ENCODE measurements at places on chromosomes 7 and 10.

GRCh38 chr10:44426247-44427034, 41.5 kb upstream of the CXCL12 start:
- DNase-seq = no peak

- no peak for DNase-seq
Observed at GRCh38 chr7:77310982-77311381, 105.2 kb downstream of the GSAP start.

DNA sequence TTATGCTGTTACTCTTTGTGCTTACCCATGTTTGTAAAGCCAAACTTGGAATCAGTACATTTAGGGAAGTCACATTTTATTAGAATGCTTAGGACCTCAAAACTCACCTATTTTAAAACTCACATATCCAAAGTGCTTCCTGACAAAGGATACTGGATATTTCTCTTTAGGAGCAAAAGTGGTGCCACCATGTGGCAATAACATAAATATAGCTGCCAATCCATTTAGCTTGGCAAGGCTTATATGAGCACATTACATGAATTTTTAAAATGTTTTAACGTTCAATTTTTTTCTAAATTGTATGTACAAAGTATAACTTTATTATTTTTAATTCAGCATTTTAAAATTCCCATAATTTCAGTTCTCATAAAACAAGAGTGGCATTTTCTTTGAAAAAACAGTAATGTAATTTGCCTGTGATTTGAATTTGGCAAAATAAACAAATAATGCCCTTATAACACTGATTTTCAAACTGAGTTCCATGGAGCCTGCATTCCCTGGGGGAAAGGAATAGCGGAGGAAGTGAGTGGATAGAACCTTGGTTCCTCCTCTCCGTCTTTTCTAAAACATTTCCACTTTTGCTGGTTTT, 75.4 kb downstream of the HDAC9 start:
- no peak for DNase-seq

DNA sequence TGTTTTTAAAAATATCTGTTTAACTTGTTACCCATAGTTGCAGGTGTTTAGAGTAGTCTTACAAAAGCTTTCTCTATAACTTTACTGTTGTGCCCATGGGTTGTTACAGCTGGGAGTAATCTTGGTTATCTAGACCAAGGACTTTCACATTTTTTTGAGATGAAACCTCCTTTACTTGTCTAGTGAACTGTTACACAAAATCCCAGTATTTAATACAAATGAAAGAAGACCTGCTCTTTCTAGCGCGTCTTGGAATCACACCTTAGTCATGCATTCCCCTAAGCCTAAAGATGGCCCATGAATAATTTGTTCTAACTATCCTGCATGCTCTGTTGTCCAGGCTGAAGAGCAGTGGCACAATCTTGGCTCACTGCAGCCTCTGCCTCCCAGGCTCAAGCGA, 38.0 kb downstream of the CSGALNACT2 start:
- DNase-seq = no peak

DNA sequence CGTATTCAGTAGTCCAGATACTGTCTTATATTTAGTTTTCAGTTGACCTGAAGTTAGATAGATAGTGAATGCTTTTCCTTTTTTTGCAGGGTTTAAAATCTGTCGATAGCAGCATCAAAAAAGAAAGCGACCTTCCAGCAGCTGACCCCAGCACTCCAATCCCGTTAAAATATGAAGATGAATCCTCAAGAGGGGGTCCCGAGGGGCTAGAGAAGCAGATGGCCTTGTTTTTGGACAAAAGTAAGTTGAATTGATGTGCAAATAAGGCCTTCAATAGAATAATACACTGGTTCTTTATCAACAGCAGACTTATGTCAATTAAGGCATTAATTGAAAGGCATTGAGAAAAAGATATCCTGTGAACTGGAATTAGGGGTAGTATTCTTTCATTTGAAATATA, 18.7 kb downstream of the EDRF1 start:
- no peak for DNase-seq

DNA sequence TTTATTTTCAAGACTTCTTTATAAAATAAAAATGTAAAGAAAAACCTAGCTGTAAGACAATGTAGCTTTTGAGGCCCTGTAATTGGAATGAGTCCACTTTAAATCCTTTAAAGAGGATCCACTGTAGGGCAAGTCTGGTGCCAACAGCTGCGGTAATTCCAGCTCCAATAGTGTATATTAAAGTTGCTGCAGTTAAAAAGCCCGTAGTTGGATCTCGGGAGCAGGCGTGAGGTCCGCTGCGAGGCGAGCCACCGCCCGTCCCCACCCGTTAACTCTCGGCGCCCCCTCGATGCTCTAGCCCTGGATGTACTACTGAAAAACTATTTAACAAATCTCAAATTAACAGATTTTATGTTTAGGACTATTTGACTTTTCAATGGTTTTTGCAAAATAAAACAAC, 414.7 kb upstream of the SEMA3C start:
- DNase-seq = no peak

DNA sequence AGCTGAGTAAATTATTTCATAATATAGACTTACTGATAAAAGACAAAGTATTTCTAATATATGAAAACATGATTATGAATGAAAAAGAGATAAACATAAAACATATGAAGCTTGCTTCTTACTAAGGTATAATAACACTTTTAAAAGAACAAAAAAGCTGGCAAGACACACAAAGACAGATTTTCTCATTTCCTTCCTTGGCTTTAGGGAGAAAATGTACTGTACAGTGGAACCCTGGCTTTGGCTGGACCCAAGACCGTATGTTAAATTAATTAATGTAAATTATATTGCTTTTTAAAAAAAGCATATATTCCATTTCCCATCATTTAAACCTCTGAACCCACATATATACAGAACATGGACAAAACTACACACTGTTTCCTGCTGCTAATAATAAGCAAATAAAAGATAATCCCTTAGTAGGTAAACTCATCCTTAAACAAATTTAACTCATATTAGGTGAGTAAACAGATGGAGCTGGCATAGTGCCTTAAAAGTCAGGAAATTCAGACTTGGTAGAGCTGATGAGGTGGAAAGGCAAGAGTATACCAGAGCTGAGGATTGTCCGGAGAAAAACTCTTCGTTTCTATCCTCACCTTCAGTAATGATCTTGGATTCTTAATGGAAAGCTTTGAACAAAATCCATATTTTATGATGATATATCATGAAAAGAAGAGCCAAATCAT, 1016.4 kb upstream of the KCND2 start:
- no peak for DNase-seq

DNA sequence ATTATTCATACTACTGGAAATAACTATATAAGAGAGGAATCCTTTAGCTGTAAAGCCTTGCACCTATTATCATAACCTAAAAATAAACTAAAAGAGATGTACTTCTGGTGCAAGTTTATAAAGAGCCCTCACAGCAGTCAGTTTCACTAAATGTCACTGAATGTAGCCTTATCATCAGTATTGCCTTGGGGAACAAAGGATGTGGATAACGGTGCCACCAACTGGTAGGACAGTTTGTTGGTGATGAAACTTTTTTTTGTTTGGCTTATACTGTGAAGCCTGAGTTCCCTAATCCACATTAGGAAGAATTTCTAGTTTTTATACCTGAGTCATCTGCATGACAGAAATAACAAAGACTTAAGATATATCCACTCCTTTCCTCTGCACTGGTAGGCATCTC, 117.9 kb upstream of the COL1A2 start:
- no peak for DNase-seq

DNA sequence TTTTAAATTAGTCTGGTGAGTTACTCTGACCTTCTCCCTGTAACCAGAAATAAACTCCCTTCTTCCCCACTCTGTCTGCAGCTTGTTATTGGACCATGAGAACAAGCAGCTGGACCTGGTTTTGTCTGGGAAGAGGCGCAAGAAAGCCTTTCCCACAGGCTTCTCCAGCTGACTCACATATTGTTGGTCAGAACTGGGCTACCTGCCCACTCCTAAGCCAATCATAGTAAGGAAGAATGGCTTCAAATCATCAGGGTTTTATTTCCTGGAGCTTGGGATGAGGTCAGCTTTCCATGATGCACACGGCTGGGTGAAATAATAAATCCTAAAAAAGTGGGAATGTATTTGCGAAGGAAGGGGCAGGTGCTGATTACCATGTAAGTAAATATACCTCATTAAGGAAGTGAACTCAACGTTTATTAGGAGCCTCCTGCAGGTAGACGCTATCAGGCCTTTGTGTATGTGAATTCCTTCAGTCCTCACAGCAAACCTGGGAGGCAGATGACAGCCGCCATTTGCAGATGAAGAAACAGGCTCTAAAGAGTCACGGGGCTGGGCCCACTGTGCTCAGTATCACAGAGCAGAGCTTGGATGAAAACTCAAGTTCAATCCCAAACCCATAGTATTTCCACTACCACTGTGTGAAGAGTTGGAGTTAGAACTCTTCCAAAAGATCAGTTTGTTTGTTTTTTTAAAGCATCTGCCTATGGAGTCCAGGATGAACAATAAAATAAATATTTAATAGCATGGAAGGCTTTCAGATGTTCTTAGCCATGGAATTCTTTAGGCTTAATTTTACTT, 32.8 kb downstream of the IL15RA start:
- no peak for DNase-seq

GRCh38 chr7:115881476-115881875, 149.1 kb downstream of the TFEC start:
- DNase-seq = no peak

DNA sequence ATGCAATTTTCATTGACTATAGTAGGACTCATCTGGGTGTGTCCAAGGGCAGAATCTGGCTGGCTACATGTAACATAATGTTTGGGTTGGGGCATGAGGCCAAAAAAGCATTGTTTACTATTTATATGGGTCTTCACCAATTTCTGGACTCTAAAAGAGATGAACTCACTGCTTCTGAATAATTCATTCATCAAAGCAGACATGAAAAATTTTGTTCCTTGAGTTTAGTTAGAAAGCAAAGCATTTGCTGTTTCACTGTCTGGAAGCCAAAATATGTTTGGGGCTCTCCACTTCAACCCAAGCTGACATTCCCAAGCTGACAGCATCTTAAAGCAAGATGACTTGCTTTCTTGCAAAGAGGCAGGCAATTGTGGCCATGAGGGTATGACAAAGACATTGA, 670.6 kb downstream of the SUGCT start:
- DNase-seq = no peak

GRCh38 chr7:130988443-130988842, 254.4 kb upstream of the KLF14 start:
- no peak for DNase-seq

DNA sequence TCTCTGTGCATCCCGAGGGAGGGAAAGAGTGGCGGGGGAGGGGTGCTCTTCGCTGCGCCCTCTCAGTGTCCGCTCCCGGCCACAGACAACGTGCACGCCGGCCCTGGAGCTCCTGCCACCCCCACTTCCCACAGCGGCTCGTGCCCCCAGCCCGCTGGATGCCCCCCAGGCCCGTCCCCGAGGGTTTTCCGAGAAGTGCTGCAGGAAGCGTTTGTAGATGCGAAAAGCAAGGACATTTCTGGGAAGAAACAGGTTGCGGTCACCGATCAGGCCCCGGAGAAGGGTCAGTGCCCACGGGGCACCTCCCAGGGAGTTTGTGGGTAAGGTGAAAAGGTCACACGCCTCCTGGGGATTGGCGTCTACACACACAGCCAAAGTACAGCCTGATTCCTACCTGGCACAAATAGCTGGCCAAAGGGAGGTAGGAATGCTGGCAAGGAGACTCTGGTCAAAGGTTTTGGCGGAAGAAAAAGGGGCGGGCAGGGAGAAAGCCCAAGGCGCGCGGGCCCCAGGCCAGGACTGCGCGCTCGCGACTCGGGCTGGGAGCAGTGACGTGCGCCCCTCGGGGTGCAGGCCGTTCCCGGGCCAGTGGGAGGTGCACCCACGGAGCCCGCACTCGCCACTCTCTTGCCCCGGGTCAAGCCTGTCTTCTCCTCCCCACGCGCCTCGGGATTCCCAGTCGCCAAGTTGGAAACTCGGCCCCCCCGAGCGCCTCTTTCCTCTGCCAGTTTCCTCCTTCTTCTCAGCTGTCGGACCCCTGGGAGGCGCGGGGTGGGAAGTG, 1.5 kb upstream of the NRP1 start:
- DNase-seq = no peak

- DNase-seq = no peak
Observed at GRCh38 chr7:22269963-22270362, 87.0 kb downstream of the RAPGEF5 start.

GRCh38 chr10:7480742-7481367, 70.0 kb upstream of the SFMBT2 start:
- no peak for DNase-seq

- DNase-seq = no peak
Observed at GRCh38 chr10:15478950-15479349, 107.9 kb upstream of the FAM171A1 start.

GRCh38 chr10:121525251-121526134, 72.8 kb downstream of the FGFR2 start:
- no peak for DNase-seq

DNA sequence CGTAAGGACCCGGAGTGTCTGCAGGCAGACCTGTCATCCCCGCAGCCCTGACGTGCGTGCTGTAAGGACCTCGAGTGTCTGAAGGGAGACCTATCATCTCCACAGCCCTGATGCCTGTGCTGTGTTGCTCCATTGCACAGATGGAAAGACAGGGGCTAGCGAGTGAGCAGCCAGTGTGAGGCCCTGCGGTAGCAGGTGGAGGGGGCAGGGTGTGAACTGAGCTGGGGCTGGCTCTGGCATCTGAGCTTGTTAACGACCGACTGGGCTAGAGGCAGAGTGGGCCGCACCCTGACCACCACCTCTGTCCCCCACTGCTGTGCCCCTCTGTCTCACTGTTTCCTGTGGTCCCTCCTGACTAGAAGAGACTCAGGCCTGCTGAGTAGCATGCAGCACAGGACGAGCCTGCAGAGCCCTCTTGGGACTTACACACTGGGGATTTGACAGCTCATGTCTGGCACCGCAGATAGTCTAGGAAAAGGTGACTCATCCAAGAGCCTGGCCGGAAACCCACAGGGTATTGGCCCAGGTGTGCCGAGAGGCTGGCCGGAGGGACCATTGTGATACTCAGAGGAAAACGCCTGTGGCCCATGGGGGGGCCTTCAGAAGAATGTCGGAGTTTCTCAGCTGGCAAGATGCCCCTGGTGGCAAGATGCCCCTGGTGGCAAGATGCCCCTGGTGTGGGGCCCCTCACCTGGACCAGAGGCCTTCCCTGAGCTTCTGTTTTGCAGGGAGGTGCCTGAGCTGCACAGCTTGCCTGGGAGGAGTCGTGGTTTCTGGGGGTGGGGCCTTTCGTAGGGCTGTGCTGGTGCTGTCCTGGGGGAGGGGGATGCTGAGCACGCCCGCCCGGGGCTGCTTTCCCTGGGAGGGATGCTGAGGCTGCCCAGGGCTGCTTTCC, 34.3 kb downstream of the INPP5A start:
- no peak for DNase-seq

DNA sequence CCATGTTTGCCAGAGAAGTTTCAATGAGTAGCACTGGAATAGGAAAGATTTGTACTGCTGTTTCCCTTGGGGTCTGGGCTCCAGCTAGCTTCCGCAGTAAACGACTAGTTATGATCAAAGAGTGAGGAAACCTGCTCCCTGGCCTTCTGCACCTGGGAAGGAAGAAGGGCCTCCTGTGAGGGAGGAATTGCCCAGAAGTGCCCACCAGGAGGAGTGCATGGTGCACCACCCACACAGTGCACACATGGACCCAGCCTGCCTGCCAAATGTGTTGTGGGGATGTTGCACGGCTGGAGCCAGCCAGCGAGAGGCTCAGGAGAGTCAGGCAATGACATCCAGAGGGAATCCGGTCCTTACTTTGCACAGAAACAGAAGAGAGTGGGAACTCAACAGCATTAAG, 27.0 kb upstream of the FAM107B start:
- no peak for DNase-seq

GRCh38 chr10:3000048-3000447, 67.3 kb upstream of the PFKP start:
- DNase-seq = no peak
